Fibroblast of lung (primary cell): ENCODE measurements at places on chromosomes 12 and 14.

DNA sequence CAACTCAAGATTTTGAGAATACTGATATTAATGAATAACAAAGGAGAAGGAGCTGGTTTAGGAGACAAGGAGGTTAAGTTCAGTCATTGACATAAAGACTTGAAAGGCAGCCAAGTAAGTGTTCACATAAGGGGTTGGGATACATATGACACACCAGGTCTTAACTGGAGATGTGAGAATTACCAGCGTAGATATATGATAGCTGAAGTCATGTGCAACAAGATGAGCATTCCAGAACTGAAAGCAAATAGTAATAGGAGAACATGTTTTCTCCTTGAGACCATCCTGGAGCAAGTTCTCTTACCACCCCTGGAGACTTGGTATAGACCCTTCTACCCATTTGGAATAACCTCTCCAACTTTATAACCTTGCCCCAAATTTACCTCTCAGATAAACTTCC lies 43.3 kb upstream of the NPFF start:
- peak; percentile 51 for DNase-seq

DNA sequence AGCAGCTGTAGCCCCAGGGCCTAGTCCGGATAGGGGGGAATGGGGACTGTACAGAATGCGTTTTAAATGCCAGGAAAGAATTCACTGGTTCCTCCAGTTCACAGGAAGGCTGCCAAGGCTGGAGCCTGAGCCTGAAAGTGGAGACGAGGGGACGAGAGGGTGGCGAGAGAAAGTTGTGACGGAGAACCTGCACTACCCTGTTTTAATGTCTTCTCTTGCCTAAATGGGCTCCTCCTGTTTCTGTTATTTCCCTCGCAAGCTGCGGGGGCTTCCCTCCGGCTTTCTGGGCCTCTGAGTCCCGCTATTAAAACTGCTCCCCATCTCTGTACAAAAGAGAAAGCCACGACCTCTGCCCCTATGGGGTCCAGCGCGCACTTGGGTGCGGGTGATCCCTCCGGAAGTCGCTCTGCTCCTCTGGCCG lies 4.5 kb downstream of the C1QL4 start:
- DNase-seq: no peak

DNA sequence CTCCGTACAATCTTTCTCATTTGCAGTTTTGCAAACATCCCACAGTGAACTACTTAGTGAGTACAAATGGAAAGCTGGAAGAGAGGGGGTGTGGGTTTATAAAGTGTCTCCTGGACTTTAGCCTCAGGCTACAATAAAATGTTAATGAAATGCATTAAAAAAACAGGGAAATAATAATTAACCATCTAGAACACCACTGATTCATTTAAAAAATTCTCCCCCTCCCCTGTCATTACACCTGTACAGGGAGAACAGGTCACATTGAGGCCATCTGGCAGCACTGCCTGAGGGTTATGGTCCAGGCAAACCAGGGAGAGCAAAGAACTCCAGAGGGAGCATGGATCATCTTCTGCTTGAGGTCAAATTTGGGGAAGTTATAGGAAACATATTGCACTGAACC lies 96.3 kb downstream of the TSPAN8 start:
- no peak for DNase-seq

- DNase-seq: peak; percentile 31
Observed at GRCh38 chr14:74531467-74531866, 37.9 kb downstream of the ISCA2 start.

- no peak for DNase-seq
Observed at GRCh38 chr12:87812681-87813080, 216.5 kb downstream of the C12orf50 start.
